Left renal cortex interstitium (tissue), 4 donors: ENCODE measurements at places on chromosomes 13 and 19.

DNA sequence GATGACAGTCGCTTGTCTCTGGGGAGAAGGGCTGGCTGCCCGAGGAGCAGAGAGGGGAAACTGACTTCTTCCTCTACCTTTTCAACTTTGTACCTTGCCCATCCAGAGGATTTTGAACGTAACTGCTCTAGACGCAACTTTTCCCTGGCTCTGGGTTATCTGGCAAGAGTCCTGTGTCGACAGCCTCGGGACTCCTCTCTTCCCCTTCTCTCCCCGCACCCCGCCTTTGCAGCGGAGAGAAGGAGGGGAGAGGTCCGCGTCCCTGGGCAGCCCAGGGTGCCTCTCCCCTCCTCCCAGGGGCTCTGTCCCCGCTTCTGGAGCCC, 574 bp downstream of the SH3GL1 start:
- DNase-seq = no peak

- no peak for DNase-seq
Measured at GRCh38 chr13:112325920-112326645, 50.1 kb upstream of the SPACA7 start.

DNA sequence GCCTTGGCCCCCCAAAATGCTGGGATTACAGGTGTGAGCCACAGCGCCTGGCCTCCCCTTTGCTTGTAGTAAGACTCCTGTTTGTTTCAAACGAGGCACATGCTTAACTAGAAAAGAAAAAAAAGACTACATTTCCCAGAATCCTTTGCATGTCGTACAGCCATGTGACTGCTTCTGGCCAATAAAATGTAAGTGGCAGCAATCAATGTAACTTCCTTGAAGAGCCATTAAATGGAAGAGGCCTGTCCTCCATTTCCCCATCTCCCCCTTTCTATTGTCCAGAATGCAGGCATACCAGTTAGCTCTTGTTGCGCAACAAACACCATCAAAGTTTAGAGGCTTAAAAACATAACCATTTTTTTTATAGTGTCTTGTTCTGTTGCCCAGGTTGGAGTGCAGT, 10.4 kb upstream of the GPR32 start:
- DNase-seq = no peak

- no peak for DNase-seq
Measured at GRCh38 chr19:47752440-47753211, 7.3 kb downstream of the NOP53 start.

DNA sequence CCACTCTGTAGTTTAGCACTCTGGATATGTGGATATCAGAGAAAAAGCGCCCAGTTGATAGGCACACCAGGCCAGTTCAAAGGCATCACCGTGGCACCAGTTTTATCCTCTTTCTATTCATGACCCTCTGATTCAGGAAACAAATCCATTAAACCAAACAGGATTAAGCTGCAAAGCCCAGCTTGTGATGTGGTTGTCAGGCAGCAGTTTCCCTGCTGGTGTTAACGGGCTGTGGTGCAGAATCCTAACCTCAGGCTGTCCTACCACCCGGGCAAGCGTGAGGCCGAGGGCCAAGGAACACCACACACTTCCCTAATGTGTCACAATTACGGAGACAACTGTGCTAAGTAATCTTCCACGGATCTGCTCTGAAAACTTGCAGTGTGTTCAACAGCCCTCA, 209.1 kb downstream of the OLFM4 start:
- no peak for DNase-seq

DNA sequence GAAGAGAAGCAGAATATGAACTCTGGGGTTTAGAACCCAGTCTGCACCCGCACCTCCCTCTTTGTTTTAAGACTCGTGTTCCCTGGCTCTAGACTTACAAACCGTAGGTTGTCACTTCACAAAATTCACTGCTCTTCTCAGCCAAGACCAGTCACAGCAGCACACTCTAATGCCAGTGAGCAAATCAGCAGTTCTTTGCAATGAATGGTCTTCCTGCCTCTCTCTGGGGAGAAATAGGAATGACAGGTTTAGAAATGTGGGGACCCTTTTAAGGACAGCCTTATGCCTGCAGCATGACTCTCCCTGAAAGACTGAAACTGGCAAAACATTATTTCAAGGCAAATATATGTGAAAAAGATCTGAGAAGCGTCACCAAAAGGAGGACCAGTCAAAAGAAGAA, 156.9 kb downstream of the KCTD15 start:
- DNase-seq = no peak

- no peak for DNase-seq
Measured at GRCh38 chr13:94254737-94255136, 224.7 kb downstream of the DCT start.

DNA sequence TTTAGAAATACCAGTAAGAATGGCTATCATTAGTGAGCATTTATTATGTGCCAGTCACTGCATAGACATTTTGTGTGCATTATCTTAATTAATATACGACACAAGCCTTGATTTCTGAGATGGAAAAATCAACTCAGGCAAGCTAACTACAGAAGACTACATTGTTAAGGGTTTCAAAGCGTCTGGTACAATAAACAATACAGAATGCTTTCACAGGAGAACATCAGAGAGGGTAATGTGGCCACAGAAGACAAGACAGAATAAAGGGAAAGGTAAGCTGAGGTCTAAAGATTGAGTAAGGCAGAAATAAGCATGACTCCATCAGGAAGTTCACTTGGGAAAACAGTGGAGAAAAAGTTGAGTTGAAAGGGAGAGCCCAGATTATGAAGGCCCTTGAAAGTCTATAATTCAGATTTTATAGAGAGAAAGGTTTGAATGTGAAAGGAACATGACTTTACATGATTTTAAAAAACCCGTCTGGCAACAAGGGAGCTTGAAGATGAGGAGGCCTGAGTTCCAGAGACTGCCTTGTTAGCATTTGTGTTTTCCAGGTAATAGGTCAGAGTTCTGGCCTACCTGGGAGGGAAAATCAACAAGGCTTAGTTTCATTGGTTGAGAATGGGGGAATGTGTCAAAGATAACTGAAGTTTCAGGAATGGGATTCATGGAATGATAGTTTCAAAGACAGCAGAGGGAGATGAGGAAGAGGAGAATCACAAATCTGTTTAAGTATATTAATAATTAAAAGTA, 1.8 kb upstream of the MBNL2 start:
- DNase-seq = no peak

DNA sequence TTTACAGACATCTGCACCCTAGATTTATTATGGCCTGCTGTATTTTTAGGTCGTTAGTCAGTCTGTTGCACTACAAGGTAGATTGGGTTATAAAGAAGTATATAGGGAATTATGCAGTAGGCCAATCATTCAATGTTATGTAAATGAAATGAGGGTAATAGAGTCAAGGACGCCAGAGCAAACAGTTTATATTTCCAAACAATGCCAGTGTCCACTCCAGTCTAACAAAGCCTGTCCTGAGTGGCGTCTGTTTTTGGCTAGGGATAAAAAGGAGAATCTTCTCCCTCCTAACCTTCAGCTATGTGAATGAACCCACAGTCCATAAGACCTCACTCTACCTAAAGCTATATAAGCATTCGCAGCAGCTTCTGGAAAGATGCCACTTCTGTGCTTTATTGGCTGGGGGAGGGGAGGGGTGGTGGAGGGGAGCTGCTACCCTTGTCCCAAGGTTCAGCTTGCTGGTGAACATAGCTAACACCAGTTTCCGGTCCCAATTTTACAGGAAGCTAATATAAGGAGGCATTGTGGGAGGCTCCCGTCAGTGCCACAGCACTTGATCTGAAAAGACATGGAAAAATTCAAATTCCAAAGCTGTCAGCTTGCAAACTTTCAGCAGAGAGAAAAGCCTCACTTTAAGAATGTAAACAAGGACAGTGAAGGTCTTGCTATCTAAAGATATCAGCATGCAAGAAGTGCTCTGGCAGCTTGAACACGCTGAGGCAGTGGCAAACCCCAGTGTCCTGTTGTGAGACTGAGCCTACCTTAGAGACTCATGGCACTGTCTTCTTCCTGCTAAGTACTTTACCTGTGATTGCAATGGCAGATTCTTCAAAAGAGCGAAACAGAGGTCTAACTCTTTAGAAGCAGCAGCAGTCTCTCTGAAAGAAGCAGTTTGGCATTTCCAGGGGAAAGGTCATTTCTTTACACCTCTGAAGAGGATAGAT, 369.9 kb downstream of the PCDH9 start:
- DNase-seq = no peak

DNA sequence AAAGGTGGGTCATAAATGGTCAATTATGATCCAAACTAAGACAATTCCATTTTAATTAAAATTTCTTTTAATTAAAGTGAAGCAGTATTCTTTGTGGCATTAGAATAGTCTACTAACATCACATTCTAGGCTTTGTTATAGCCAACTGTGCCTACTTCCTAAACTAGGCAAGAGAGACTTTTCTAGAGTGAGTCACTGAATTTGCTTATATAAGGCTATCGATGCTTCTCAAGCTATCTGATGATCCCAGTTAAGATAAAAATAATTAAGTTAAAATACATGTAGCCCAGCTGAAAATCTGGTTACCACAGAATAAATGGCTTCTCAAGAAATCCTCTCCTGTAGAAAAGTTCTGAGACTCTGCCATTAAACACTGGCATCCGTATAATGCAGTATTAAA, 12.5 kb downstream of the ANKRD10 start:
- no peak for DNase-seq

- DNase-seq = no peak
Measured at GRCh38 chr19:14182476-14182875, 23.5 kb downstream of the ADGRL1 start.

- no peak for DNase-seq
Measured at GRCh38 chr13:48318377-48318811, 14.8 kb downstream of the RB1 start.

DNA sequence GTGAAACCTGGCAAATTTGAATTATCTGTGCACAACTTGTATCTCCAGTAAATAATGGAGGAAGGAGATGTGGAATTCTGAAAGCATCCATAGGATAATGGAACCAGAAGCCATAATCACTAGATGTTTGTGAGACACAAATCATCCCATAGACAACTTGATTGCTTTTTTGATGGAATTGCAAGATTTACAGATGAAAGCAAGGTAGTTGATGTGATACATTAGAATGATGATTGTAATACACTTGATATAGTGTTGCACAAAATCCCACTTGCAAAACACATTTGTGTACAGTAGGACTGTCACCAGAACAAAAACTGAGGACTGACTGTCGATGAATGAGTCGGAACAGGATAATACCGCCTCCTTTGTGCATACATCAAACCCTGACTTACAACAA, 178.3 kb downstream of the IRS2 start:
- no peak for DNase-seq

DNA sequence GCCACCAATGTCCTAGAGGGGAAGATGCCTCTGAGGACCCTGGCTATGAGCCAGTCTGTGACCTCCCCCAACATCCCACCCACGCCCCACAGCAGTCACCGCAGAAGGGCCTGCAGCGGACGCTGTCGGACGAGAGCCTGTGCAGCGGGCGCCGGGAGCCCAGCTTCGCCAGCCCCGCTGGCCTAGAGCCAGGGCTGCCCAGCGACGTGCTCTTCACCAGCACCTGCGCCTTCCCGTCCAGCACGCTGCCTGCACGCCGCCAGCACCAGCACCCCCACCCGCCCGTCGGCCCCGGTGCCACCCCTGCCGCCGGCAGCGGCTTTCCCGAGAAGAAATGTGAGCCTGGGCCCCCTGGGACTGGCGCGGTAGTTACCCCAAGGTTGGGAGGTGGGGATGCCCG, 30.6 kb downstream of the DPF1 start:
- no peak for DNase-seq

GRCh38 chr19:13796301-13797057, 1.2 kb downstream of the ZSWIM4 start:
- no peak for DNase-seq

DNA sequence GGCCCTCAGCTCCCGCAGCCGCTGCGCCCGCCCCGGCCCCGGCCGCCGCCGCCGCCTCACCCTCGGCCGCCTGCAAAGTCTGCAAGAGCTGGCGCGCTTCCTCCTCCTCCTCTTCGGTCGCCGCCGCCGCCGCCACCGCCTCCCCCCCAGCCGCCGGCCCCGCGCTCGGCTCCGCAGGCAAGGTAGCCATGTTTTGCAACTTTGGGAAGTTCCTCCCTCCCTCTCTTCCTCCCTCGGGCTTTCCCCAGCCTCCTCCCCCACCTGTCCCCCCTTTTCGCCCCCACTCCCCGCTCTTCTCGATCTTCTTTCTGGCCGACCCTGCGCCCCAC, 433 bp downstream of the SIX5 start:
- no peak for DNase-seq

DNA sequence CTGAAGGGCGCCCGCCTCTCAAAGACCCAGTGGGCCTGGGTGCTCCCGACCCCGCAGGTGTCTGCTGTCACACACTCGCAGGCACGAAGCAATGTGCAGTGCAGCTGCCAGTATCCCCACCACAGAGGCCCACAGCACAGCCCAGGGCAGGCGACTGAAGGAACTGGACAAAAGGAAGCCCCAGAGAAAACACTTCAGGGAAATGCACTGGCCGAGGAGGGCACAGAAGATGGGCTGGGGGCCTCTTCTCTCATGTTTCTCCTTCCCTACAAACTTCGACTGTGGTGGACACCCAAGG, 10.0 kb downstream of the AKAP8 start:
- DNase-seq = no peak

GRCh38 chr13:76383676-76384461, 502.3 kb downstream of the KCTD12 start:
- no peak for DNase-seq

- no peak for DNase-seq
Measured at GRCh38 chr19:5343848-5344247, 3.2 kb upstream of the PTPRS start.

- DNase-seq = no peak
Measured at GRCh38 chr13:93266681-93267080, 40.1 kb downstream of the GPC6 start.

- no peak for DNase-seq
Measured at GRCh38 chr13:96963786-96964475, 30.3 kb downstream of the OXGR1 start.

DNA sequence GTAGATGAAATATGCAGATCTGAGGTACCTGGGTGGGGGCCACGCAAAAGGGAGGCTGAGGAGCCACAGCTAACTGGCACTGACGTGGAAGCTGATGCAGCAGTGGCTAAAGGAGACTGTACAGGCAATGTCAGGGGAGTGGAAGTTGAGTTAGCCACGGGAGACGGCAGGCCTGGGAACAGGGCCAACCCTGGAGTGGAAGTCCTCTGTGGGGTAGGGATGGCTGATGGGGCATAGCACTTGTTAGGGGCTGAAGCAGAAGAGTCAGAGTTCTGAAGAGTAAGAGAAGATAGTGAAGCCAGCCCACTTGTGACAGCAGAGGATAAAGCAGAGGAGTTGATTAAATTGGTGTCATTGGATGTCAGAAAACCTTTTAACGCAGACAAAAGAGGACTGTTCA, 22.8 kb upstream of the STOML3 start:
- no peak for DNase-seq

DNA sequence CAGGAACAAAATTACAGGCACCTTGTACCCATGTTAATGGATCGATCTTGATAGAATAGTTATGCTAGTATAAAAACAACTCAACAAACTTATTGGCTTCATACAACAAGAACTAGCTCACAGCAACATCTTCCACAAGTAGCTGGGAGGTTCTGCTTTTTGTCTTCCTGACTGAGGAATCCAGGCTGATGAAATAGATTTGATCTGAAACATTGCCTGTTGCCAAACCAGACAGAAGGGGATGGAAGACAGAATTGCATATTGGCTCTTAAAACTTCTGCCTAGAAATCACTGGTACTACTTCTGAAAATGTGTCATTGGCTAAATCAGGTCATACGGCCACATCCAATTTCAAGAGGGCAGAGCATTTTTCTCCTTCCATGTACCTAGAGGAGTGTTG, 267.3 kb downstream of the RFC3 start:
- no peak for DNase-seq

GRCh38 chr13:28475916-28476725, 18.8 kb downstream of the FLT1 start:
- DNase-seq = no peak

GRCh38 chr13:46595136-46595884, 42.3 kb downstream of the LRCH1 start:
- no peak for DNase-seq
